C1 segment of cervical spinal cord (tissue), 14 donors: ENCODE measurements at places on chromosomes 13 and 19.
A peak's percentile ranks its signal among the peaks of the same experiment; 100 is the strongest.

GRCh38 chr19:38273499-38273898 is 9.1 kb downstream of the SPINT2 start:
- no peak for DNase-seq

GRCh38 chr19:5001615-5002014 is 32.7 kb downstream of the KDM4B start:
- DNase-seq: no peak

DNA sequence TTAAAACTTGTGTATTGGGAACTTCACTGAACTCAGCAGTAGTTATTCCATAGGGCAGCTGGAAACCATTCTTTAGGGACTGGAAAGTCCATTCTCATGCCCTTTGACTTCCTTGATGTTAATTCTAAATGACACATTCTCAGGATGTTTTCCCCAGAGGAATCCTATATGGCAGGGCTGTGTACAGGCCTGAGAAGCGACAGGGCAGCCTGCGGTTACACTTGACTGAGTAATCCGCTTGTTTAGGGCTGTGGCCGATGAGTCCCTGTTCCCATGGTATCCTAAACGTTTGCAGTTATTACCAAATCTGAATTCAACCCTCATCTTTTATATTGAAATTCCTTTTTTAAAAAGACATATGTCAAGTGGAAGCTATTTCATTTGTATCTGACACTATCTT is 83.5 kb downstream of the COL4A2 start:
- no peak for DNase-seq

GRCh38 chr19:38617764-38618589 is at the start of gene MAP4K1:
Gene MAP4K1, minus strand, starts transcription at chr19:38617953. Its CDS starts 58 bp downstream, at chr19:38617895.
- DNase-seq: peak; percentile 9

GRCh38 chr19:27971071-27971470 is 1241.9 kb downstream of the UQCRFS1 start:
- no peak for DNase-seq

DNA sequence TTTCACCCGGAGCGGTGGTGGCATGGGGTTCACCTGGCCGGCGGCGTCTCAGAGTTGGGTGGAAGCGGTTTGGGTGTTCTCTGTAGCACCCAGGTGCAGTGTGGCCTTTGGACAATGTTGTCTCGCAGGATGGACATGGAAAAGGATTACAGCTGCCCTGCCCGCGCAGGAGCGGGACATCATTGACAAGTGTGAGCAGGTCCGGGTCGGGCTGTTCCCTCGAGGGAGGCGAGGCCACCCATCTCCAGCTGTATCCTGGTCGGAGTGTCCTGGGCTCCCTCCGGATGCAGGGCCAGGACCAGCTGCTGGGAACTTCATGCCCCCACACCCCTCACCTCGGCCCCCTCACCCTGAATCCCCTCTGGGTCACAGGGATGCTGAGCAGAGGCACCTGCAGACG is 7.8 kb upstream of the ZNF14 start:
- no peak for DNase-seq

- DNase-seq: no peak
Measured at GRCh38 chr13:51630288-51630615, 46.0 kb downstream of the WDFY2 start.

DNA sequence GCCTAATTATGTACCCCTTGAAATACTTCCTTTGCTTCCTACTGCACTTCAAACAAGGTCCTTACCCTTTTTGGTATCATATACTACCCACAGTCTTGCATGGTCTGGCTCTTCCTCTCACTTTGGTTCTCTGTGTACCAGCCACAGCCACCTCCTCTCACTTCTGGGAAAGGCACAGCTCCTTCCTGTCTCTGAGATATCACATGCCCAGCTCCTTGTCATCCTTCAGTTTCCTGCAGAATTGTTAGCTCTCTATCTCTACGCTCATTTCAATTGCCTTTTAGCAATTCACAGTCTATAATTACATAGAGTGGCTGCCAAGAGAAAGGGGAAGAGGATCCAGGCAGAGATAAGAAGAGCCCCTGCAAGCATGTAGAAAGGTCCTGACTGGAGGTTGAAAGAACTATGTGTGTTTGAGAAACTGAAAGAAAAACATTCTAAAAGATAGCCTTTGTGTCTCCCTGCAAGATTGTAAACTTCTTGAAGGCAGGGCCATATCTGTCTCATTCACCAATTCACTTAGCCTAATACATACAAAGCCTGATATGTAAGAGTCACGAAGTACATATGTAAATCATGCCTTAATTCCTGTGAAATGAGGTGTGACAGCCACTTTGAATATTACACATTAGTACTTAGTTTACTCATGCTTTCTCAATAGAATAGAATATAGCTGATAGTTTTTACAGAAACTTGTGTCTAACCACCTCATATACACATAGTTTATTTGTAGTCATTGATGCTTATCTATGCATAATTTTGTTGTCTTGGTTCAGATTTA is 933.1 kb downstream of the DIAPH3 start:
- DNase-seq: no peak

- DNase-seq: no peak
Measured at GRCh38 chr13:80307401-80307987, 33.4 kb downstream of the SPRY2 start.

GRCh38 chr19:6891761-6892385 is 4.5 kb downstream of the ADGRE1 start:
- DNase-seq: no peak

- no peak for DNase-seq
Measured at GRCh38 chr19:4264812-4265211, 14.3 kb upstream of the SHD start.

GRCh38 chr19:55620410-55621204 is 3.8 kb downstream of the ZNF784 start:
- DNase-seq: no peak

DNA sequence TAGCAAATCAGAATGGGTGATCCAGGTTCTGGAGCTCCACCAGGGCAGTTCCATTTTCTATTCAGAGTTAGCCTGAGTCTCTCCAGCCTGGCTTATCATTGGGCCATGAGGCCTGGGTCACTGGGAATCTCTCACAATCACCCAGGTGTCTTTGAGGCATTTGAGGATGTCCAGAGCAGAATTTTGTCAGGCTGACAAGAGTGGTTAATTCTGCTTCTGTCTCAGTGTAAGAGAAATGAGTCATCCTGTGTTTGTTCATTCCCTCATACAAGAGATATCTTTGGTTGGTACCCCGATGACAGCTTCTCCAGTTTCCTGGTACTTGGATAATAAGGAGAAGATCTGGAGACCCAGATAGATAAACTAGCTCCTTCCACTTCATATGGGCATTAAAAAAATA is 10.4 kb downstream of the ZNF93 start:
- no peak for DNase-seq

GRCh38 chr13:97261254-97262005 is 39.3 kb downstream of the MBNL2 start:
- no peak for DNase-seq

DNA sequence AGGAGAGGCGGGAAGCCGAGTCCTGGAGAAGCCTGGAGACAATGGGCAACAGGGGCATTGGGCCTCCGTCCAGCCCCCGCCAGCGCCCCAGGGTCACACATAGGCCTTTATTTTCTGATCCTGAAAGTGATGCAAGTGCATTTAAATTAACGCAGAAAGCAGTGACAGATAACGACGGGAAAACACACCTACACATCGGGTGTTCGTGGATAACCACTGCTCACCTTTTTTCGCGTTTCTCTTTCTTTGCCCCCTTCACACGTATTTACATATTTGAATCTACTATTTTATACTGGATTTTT is 30.4 kb upstream of the GRTP1 start:
- DNase-seq: no peak

DNA sequence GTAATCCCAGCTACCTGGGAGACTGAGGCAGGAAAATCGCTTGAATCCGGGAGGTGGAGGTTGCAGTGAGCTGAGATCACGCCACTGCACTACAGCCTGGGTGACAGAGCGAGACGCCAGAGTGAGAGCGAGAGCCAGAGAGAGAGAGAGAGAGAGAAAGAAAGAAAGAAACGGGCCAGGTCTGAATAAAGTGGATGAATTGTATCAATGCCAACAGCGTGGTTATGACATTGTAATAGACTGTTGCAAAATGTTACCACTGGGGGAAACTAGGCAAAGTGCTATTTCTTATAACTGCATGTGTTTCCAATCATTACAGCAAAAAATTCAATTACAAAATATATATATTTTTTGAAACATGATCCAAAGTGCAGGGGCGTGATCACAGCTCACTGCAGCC is 11.8 kb upstream of the BTBD2 start:
- DNase-seq: no peak

DNA sequence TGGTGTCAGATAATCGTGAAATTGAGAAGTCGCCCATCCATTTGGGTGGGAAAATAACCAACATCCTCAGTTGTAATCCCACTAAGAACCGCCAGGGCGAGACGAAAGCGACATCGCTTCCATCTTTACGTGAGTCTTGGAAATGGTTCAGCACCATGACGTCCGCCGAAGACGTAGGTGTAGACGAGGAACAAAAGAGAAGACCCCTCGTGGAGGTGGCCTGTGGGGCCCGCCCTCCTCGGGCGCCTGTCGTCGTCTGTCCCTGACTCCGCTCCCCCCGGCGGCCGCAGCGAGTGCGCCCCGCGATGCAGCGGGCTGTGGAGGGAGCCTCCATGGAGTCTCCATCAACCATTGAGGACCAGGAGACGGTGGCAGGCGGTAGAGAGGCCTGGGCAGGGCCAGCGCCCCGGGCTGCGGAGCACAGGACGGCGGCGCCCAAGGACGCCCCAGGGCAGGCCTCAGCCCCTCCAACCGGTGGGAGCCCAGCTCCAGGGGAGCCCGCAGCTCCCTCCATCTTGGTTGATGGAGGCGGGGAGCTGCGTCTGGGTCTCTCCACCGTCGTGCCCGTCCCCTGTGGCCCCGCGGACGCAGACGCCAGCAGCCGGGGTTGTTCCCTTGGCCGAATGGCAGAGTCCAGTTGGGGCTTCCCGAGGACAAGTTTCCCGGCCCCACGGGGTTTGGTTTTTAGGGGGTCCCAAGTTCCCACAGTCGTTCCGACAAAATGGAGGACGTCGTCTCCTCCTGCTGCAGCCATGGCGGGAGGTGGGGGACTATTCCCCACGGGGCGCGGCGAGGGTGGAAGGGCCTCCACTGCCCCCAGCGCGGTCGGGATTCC is 990 bp upstream of the ZMYM2 start:
- DNase-seq: peak; percentile 83

DNA sequence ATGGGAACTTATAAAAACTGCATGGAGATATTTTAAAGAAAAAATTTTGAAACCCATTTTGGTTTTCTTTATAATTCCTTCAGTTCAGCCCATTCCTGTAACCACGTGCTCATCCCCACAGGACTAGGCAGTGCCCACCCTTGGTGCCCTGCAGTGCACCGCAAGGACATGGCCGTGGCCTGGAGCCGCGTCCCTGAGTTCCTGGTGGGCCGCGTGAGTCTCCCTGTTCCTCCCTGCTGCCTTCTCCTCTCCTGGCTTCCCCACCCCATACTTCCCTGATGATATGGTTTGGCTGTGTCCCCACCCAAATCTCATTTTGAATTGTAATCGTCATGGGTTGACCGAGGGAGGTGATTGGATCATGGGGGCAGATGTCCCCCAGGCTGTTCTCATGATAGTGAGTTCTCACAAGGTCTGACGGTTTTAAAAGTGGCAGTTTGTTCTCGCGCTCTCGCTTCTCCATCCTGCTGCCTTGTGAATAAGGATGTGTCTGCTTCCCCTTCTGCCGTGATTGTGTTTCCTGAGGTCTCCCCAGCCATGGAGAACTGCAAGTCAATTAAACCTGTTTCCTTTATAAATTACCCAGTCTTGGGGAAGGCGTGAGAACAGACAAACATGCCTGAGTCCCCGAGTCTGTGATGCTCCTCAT is 31.6 kb upstream of the TFDP1 start:
- no peak for DNase-seq

DNA sequence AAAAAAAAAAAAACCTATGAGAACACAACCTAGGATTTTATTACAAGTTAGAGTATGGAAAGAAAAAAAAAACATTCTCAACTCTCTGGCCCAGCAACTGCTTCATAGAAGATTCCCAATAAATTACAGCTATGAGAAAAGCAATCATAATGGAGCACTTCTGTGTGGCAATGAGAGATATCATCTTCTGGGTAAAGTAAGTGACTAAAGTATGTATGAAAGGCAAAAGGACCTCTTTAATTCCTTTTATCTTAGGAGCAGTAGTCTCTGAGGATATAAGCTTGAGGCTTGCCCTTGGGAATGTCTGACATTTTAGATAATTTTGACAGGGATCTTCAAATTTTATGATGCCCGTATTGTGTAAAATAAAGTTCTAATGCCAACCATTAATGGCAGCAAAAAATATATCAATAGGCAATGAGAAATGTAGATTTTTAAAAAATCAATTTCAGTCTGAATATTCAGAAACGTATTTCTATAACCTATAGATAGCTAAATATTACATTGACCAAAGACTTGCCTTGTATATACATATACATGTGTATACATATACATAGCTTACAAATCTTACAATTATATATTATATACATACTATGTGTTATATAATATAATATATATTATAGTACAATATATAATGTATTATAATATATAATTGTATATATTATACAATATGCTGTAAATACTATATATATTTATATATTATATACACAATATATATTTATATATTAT is 823.9 kb upstream of the SLITRK1 start:
- no peak for DNase-seq

- DNase-seq: no peak
Measured at GRCh38 chr19:37128821-37129177, 43.7 kb downstream of the ZNF585A start.

DNA sequence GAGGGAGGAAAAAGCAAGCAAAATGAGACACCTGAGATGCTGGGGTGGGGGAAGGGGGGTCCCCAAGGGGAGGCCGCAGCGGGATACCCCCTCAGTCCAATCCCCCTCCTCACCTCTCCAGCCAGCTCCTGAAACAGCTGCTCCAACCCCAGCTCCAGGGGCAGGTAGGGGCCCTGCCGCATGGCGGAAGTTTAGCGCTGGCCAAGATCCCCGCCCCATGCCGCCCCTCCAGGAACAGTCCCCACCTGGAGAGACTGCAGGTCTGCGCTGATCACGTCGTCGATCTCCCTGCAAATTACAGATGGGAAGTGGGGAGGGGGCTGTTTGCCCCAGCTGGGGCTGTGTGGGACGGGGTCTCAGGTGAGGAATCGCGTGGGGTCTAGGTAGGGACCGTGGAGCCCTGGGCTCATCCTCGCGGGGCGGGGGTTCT is 9.0 kb downstream of the CAPN12 start:
- DNase-seq: no peak

DNA sequence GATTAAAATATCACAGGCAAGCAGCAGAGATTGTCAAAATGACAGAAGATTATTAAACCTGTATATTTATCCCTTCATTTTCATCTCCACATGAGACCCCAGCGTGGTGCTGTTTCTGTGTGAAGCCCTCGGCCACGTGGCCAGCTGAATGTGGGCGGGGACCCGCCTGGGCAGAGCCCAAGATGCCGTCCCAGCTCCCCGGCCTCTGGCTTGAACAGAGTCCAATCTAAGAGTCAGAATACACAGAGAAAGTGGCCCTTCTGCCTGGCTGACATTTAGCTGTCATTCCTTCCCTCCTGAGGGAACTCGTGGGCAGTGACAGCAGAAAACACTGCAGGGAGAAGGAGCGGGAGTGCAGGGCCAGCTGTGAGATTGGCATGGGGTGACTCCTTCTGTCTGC is 34.9 kb upstream of the UQCRFS1 start:
- no peak for DNase-seq

- DNase-seq: no peak
Measured at GRCh38 chr13:103187721-103188156, 121.5 kb upstream of the SLC10A2 start.

- DNase-seq: no peak
Measured at GRCh38 chr19:868458-869244, 9.2 kb downstream of the CFD start.
